ENCODE measurements at places on chromosomes 5 and 9. TPM values are rescaled to one million over a fixed set of nuclear protein-coding genes. Genes with fewer than 3 reads are reported as not detected.

DNA sequence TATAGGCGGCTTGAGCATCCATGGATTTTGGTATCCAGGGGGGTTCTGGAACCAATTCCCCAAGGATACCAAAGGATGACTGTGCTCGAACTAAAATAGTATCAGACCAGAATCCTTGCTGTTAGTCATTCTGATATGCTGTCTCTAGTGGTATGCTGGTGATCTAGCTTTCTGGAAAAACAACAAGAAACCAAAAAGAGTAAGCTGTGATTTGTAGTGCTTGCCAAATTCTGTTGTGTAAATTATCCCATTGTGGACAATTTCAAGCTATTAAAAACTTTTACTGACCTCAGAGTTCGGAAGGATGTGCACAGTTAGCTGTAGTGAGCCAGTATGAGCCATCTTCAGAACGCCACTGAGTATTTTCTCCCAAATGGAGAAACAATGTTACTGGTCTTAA, 99.0 kb upstream of the FBN2 start:
- DNase-seq: no peak

DNA sequence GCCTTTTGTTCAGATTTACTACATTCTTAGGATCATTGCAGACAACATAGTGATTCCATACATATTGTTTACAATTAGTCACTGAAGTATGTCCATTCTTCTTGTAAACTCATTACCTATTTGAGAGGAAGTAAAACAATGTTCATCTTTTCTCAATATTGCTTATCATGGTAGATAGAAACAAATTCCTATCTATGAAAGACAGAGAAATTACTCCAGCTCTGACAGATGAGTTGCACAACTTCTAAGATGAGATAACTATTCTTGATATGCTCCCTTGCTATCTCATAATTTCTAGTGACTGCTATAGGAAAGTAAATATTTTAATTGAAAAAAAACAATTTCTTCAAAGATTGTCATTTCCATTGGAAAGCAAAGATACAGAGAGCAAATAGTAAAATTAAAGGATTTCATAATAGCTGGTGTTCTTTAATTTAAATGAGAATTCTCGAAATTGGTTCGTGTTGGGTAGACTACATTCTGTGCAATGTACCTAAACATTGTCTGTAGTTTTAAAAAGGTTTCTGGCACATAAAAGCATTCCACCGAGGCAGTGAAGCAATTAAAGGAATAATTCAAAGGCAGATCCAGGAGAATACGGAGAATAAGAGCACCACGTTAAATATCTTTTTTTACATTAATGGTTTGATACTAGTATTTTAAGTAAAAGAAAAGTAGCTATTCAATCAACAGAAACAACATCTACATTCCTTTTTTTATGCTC, 1029.1 kb upstream of the ACO1 start:
- DNase-seq: no peak

DNA sequence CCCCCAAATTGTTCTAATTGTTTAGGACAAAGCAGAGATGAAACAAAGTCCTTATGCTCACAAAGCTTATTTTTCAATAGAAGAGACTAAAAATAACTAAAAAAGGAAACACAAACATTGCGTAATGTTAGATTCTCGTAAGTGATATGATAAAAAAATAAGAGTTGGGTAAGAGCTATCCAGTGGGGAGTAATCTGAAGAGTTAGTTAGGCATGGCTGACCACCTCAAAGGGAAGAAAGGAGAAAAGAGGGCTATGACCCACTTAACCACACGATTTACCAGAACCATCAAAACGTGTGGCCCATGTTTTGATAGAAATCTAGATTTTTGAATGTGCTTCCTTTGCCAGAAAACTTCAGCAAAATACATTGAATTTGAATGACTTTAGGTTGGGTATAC, 1296.8 kb upstream of the NUDT12 start:
- no peak for DNase-seq

DNA sequence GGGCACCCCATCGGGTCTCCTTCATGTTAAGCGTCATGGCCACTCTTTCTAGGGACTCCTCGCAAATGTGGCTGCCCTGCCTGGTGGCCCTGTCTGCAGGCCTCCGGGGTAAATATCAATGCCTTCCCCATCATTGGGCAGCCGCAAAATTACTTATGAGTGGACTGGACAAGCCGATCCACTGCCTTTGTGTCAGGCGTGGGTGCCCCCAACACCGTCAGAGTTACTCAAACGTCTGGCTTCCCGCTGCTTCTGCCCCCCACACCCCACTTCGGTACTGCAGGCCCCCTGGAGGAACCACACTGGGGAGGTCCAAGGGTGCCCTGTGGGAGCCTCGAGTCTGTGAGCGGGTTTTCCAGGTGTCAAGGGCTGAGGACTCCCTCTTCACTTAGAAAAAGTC, 3.8 kb downstream of the LHX3 start:
- DNase-seq: no peak

DNA sequence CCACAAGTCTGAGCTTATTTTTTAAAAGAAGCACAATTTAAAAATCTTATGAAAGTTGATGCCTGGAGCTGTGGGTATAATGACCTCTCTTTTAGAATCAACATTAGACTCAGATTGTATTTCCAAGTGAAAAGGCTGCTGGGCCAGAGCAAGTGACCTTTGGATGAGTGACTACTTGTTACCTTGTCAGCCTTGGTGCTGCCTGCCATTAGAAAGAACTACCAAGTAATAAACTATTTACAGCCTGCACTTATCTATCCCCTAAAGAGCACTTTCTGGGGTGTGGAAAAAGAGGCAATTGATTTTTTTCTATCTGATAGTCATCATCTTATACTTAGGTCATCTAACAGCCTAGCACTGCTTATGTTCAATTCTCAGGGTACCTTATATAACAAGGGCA, 134.9 kb upstream of the FBXL17 start:
- no peak for DNase-seq

DNA sequence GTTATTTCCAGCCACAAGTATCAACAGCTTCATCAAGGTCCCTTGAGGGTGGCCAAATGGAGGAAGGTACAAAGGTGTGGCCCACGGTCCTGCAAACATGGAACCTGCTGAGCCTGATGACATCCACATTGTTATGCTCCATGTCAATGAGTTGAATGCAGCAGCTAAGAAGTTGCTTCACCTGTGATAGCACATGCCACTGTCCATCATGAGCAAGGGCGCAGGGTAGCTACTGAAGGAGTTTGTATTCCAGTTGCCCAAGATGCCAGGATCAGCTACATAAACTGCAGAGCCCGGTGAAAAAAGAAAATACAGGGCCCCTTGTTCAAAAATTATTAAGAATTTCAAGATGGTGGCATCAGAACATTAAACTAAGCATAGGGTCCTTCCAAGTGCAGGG, 24.2 kb downstream of the LSM11 start:
- DNase-seq: no peak

DNA sequence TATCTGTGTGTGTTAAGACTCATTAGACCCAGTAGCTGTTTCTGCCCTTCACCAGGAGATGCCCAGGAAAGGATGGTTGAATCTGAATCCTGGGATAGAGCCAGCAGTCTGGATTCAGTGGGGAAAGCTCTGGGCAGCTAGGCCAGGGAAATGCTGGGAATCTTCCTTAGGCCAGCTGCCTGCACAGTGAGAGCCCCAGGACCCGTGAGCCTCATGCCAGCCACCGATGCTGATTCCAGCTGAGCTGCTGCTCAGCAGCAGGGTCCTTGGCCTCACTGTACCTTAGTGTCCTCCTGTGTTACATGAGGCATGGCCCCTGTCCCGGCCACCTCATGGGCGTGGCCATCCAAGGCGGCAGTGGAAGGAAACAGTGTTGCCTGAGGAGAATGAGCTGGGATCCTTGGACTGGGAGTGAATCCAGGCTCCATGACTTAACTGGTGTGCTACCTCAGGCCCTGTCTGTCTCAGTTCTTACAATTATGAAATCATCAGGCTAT, 87.1 kb downstream of the AMBP start:
- DNase-seq: no peak

DNA sequence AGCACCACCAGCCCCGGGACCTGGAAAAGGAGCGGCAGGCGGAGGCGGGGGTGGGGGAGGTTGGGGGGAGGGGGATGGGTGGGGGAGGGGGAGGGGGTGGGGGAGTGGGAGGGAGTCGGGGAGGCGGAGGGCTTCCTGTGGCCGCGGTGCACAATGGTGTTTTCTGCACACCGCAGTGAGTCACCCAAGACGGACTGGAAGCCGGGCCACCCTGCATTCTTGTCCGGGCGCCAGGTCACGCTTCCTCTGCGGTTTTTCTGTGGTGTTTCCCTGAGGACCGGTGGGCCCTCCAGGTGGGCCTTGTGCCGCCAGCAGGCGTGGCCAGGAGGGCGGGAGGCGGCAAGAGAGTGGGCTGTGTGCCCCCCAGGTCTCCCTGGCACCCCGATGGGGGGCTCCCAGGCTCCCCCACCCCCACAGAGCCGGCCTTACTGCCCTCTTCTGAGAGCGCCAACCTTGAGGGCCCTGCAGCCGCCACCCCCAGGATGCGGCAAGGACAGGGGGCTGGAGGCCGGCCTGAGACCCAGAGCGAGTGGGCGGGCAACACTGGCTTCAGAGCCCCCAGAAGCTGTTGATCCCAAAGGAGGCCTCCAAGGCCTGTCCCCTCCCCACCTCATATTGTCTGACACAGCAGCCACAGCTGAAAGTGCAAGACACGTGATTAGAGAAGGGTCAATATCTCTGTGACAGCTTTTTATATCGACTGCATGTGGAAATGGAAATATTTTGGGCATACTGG, 11.1 kb downstream of the EXD3 start:
- no peak for DNase-seq

- DNase-seq: no peak
Measured at GRCh38 chr5:168449166-168449565, 37.1 kb upstream of the RARS1 start.

- DNase-seq: no peak
Measured at GRCh38 chr5:91906027-91906426, 522.9 kb upstream of the ARRDC3 start.

Gene MARCOL
- total RNA-seq: not detected

Gene SLC22A5
- 6.6 TPM for total RNA-seq

Gene HNRNPA0
- total RNA-seq: 35.0 TPM

Gene RLN1
- total RNA-seq: not detected

Gene PDZD2
- total RNA-seq: 34.0 TPM

Gene IRGM
- total RNA-seq: not detected

Gene UBE2R2
- 51.2 TPM for total RNA-seq

Gene CER1
- total RNA-seq: not detected

Gene PCDHB10
- total RNA-seq: 4.3 TPM

Data from chondrocyte (in vitro differentiated cells).